ENCODE measurements at places on chromosomes 3 and 15.

GRCh38 chr3:63414607-63415006 lies 136.5 kb downstream of the SYNPR start:
- no peak for DNase-seq

DNA sequence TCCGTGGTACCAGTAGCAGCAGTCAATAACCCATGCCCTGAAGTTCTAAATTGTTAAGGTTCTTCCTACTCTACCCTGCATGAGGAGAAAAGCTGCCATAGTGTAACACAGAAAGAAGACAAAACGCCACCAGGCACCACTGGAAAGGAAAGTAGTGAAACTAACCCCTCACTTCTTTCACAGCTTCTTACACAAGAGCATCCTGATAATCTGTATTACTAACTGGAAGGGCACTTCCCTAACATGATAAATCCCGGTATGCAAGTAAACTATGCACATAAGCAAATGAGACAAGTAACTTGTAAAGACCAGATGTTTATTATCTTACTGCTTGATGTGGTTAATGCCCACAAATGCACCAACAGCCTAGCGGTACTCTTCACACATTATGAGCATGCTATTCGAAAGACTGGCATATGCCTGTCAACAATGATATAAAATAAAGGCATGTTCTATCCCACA lies 141.3 kb downstream of the ADAM10 start:
- no peak for DNase-seq

GRCh38 chr3:162134571-162134970 lies 638.0 kb downstream of the OTOL1 start:
- no peak for DNase-seq

DNA sequence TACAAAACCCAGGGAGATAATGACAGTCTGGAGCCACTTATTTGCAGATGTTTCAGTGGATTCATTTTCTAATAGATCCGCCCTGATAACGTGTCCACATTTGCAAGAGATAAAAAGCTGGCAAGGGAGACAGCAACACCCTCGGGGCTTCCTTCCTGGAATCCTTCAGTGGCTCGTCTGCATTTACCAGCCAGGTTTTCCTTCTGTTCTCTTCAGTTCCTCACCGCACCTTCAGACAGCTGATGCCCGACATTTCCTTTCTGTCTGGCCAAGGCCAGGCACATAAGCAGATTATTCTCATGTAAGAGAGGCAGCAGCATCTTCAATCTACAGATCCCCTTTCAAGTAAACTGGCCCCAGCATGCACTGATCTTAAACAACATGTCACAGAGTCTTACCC lies 56.2 kb upstream of the SPATA12 start:
- DNase-seq = no peak

Data from activated CD8-positive, alpha-beta memory T cell treated with anti-CD3 and anti-CD28 coated beads, Interleukin-2, amount 50 U/mL, for 4 hours (primary cell).